Fibroblast of skin of back (primary cell): ENCODE measurements at places on chromosomes 4 and X.
A peak's percentile ranks its signal among the peaks of the same experiment; 100 is the strongest.

GRCh38 chr4:156695163-156695562 lies 276.4 kb downstream of the PDGFC start:
- no peak for DNase-seq

- peak; percentile 21 for DNase-seq
Measured at GRCh38 chr4:87236861-87237260, 16.4 kb upstream of the KLHL8 start.

DNA sequence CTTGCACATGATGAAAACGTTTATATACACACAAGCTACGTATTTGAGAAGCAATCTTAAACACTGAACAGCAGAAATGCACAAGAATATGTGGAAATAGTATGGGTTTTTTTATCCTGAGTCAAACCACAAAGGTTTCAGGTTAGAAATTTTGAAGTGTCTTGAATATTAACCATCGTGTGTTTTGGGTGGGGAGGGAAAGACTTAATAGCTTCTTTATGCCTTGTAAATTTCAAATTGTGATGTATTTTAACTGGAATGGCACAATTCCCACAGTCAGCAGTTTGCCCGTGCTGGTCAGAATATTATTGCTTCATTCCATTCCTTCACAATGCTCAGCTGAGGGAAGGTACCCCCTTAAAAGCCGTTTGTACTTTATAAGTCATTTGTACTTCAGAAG lies 67.4 kb upstream of the WDR1 start:
- DNase-seq: peak; percentile 42

GRCh38 chr4:184765473-184766340 lies 31.8 kb upstream of the CENPU start:
- DNase-seq: no peak

DNA sequence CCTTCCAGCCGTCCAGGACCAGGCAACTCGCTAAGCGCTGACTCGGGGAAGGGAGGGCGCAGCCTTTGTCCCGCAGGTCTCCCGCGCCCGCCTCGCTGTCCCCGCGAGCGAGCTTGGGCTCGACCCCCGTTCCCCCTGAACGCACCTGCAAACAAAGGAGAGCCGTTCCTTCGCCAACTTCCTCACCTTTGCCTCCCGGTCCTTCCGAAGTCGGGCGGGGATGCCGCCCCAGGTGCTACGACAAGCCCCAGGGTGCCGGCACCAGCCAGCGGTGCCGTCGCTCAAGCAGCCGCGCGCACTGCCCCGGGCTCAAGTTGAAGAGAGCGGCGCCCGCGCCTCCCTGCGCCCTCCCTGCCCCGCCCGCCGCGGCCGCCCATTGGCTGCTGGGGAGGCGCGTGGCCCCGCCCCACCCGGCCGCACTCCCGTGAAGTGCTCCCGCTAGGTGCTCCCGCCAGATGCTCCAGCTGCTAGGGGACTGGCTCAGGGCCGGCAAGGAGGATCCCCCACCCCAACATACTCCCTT lies 107.1 kb downstream of the NSUN7 start:
- DNase-seq: peak; percentile 58

- DNase-seq: no peak
Measured at GRCh38 chr4:25221377-25221776, 12.5 kb upstream of the PI4K2B start.

GRCh38 chr4:123640271-123640670 lies 243.7 kb downstream of the SPRY1 start:
- peak; percentile 65 for DNase-seq

DNA sequence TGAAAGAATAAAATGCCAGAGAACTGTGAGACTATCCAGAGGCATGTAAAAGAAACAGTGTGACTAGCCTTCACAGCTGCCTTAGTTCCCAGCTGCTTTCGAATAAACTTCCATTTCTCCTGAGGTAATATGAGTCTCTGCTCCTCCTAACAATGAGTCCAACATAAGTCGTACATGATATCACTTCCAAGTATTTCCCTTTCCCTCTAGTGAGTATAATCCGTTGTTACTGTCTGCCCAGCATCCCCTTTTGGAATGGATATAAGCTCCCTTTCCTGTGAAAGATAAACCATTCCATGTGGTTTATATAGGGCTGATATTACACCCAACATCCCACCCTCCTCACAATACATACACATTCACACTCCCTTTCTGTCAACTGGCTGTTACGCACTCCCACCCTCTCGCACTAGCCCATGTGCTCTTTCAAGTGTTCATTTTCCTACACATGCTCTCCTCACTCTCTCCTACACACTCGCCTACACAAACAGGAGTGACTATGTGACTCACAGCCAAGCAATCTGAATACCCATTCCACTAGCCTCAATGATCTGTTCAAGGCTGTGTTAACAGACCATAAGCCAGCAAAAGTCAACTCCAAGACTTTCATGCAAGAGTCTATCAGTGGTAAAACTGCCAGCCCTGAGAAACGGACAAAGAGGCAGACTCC lies 5.0 kb downstream of the NAF1 start:
- peak; percentile 82 for DNase-seq

DNA sequence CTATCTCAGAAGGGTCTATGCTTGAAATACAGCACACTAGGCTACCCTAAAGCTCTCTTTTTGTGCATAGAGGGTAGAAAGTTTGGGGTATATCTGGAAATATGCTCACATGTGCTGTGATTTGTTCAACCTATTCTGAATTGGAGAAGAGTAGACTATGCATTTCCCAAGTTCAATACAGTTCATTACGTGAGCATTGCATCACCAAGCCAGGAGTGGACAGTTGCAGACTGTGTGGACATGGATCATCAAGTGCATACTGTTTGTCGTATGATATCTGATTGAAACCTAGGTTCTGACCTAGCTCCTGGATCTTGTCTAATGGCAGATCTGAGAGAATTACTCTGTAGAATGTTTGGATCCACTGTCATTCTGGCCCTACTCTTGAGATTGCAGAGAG lies 161.1 kb downstream of the FRAS1 start:
- DNase-seq: no peak

GRCh38 chr4:14069886-14070285 lies 442.4 kb upstream of the BOD1L1 start:
- DNase-seq: no peak

GRCh38 chr4:139844057-139844456 lies 178.4 kb downstream of the MGST2 start:
- DNase-seq: no peak

GRCh38 chr4:117084866-117085701 lies at the start of gene TRAM1L1:
Gene TRAM1L1, minus strand, starts transcription at chr4:117085576. Its CDS starts 183 bp downstream, at chr4:117085393.
- peak; percentile 81 for DNase-seq

DNA sequence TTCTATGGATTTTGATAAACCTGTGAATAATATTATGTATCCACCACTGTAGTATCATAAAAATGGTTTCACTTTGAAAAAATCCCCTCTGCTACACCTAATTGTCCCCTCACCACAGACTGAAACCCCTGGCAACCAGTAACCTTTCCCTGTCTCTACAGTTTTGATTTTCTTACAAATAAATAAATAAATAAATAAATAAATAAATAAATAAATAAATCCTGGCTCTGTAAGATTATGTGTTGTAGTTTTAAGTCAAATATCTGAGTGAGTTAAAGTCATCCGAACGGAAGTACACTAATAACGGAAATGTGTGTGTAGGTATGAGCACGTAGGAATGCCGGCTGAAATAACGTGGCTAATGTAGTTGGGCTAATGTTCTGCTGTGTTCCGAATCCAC lies 641.5 kb downstream of the GABRG1 start:
- no peak for DNase-seq

DNA sequence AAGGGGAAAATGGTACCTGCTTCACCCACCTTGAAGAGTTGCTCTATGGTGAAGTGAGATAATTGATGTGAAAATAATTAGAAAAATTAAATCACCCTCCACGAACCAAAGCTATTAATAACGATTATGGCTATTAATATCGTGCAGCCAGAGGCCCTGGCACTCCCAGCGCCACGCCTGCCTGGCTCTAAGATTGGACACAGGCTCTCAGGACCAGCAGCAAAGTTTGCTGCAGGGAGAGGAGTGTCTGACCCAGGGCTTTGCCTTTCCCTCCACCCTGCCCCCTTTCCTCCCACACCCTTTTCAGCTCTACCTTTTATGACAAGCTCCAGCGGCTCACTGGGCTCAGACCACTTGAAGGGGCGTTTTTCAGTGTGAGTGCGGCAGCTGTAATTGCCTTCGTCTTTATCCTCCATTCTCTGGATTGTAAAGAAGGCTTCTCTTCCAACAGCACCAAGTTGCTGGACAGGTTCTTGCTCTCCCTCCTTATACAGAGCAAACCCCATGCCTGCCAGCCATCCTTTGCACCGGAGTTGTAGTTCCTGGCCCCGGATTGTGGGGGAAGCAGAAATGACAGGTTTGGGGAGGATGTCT lies 11.5 kb downstream of the IGSF1 start:
- no peak for DNase-seq

GRCh38 chr4:48489683-48490011 lies 405 bp upstream of the ZAR1 start:
- DNase-seq: no peak

GRCh38 chr4:125316401-125316790 lies 1.6 kb downstream of the FAT4 start:
- DNase-seq: peak; percentile 36

GRCh38 chr4:48470570-48470969 lies 12.6 kb upstream of the SLC10A4 start:
- peak; percentile 12 for DNase-seq

DNA sequence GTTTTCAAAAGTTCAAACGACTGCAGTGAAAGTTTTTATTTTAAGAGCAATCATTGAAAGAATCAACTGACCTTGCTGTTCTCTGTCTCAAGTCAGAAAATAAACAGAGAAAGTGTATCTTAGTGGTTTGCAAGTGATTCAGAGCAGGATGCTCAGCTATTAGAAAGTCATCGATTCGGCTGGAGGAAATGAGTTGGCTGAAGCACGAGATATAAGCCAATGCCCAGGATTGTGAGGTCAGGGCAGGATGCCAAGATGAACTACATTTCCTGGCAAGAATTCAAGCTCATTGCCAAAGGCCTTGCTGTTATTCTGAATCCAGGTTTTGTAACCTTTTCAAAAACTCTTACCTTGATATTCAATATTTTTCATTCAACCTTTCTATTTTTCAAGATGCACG lies 541.4 kb upstream of the BOD1L1 start:
- DNase-seq: peak; percentile 92

DNA sequence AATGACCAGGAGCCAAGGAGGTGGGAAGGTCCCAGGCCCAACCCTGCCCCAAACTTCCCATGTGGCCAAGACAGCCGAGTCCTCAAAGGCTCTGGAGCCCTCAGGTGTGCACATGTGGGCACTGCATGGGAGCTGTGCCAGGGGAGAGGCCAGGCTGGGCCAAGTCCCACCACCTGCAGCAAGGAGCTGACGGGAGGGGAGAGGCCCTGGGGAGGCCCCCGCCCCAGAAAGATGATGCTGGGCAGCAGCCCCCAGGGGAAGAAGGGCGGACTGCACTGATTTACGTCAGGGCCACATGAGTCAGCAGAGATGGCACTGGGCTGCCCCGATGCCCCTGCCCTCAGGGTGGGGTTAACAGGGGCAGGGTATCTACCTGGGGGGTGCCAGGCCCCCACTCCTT lies 1.4 kb downstream of the L1CAM start:
- no peak for DNase-seq

- DNase-seq: no peak
Measured at GRCh38 chrX:330726-331150, 12.1 kb upstream of the GTPBP6 start.

DNA sequence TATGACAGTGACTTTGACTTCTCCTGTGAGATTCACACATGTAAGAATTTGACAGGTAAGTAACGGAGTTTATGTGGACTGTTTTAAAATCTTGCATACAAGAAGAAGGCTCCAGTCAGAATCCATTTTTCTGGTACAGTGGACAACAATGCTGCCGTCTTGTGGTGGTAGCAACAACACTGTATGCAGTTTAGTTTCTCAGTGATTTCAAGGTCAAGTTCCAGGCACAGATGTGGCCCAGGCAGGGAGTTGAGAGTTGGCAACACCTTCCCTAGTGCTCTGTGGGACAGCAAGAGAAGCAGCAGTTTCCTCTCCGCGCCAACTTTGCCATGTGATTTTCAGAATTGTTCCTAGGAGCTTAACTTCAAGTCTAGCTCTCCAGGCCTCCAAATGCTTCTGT lies 56.0 kb upstream of the STPG2 start:
- DNase-seq: no peak

DNA sequence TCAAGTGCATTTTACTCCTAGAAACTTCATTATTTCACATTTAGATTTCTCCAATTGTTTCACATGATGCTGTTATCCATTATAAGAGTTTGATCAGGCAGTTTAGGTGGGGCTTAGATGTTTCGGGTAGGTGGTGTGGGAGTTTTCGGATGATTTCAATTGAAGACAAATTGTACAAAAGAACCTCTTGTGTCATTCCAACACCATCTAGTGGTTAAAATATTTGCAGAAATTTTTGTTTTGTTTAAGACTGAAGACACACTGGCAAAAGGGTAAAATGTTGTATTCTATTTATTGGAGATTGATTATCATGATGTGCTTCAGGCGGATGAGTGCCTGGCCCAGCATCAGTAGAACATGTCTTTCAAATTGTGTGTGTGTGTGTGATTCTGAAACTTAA lies 212.7 kb downstream of the SH3BGRL start:
- DNase-seq: peak; percentile 0

DNA sequence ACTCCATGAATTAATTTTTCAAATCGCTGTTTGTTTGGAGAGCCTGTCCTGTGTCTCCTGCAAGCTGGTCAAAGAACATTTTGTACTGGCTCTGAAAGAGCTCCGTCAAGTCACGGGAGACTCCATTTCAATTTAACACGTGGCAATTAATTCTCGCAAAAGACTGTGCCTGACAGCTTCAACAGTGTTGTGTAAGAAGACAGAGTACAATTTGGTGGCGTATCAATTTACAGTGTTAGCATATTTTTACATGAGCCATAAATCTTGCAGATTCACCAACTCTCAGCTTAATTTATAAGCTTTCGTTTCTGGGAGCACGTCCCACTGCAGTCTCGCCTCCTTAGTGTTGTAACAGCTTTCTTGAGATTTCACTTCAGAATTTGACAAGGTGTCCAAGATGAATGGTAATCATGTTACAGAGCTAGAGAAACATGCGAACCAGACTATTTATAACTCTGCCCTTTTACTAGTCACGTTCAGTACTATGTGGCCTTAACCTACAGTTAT lies 70.8 kb downstream of the RWDD4 start:
- DNase-seq: peak; percentile 8

- no peak for DNase-seq
Measured at GRCh38 chrX:111743316-111743715, 62.3 kb downstream of the ALG13 start.

DNA sequence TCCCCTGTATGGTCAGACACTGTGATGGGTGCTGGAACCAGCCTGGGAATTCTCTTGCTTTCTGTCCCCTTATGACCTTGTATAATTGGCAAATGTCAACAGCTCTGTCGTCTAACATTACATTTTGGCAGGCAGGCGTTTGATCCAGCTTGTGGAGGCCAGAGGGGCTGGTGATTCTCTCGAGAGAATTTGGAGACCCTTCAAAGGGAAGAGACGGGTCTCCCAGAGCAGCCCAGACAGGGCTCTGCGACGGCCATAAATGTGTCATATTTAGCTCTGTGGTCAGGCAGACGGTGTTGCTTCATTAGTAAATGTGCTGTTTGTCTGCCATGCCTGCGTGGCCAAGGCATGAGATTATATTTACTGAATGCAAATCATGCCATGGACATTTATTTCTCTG lies 68.7 kb downstream of the SORCS2 start:
- DNase-seq: peak; percentile 21
